Right atrium auricular region (tissue), 2 donors: ENCODE measurements at places on chromosomes 2 and 18.

DNA sequence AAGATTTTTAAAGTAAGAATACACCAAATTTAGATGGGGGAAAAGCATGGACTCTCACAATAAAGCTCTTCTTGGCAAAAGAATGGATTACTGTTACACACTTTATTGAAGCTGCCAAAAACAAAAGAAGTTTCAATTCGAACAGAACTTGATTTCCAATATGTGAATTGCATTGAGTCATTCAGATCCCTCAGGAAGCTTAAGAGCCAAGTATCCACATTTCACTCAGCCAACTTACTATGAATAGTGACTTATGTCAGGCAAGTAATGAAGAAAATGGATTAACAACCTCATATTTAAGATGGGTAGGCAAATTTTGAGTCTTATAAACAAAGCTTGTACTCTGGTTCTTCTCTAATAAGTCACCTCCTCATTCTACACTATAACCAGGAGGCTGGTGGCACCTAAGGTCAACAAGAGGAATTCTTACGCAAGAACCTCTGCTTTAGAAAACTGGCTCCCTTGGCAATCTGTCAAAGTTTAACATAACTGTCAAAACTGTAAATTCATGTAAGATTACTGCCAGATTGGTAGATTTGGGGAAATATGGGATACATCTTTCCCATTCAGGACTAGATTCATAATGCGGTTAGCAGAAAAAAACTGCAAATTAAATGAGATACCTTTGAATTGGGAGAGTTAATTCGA, 6.0 kb downstream of the HADHA start:
- no peak for DNase-seq
- H3K27ac ChIP-seq = no peak overlapping the region
- peaks cover 57% of the 10 kb centered on the region for H3K36me3 ChIP-seq
- H3K27me3 ChIP-seq = no peaks in the 10 kb centered on the region
- no peak overlapping the region for H3K4me3 ChIP-seq

DNA sequence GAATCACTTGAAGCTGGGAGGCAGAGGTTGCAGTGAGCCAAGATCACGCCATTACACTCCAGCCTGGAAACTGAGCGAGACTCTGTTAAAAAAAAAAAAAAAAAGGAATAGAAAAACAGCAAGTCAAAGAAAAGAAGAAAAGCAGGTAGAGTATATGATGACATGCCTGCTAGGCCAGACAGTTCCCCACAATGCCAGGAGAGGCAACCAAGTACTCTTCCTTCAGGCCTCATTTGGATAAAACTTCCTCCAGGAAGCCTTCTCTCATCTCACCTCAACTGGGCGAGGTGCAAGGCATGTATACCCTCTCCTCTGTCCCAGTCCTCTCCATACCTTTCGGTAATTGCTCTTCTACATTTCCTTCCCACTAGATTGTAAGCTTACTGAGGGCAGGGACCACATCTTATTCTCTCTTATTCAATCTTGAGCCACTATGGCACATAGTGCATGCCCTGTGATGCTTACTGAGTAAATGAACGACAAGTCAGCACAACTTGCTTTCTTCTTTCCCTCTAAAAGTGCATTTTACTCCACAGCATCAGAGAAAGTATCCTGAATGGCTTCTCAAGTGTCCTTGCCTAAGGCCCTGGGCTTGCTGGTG, 10.1 kb upstream of the SPRED2 start:
- H3K36me3 ChIP-seq = no peaks in the 10 kb centered on the region
- DNase-seq = no peak
- no peak overlapping the region for H3K27ac ChIP-seq
- H3K4me3 ChIP-seq = no peak overlapping the region

GRCh38 chr2:111161971-111162370, 41.3 kb downstream of the BCL2L11 start:
- H3K36me3 ChIP-seq = peaks cover 4% of the 10 kb centered on the region
- H3K27ac ChIP-seq = no peak overlapping the region
- H3K4me3 ChIP-seq = no peak overlapping the region
- H3K27me3 ChIP-seq = no peaks in the 10 kb centered on the region
- no peak for DNase-seq
- peaks cover 42% of the 10 kb centered on the region for H3K4me1 ChIP-seq

- no peaks in the 10 kb centered on the region for H3K27me3 ChIP-seq
- H3K27ac ChIP-seq = no peak overlapping the region
- no peaks in the 10 kb centered on the region for H3K4me1 ChIP-seq
- H3K36me3 ChIP-seq = peaks cover 21% of the 10 kb centered on the region
- H3K4me3 ChIP-seq = no peak overlapping the region
Observed at GRCh38 chr2:69375494-69376353, 11.3 kb downstream of the GFPT1 start.
